ENCODE measurements at places on chromosomes 2 and 18.

GRCh38 chr2:27042159-27042661 is 9.3 kb upstream of the AGBL5 start:
- DNase-seq: no peak

DNA sequence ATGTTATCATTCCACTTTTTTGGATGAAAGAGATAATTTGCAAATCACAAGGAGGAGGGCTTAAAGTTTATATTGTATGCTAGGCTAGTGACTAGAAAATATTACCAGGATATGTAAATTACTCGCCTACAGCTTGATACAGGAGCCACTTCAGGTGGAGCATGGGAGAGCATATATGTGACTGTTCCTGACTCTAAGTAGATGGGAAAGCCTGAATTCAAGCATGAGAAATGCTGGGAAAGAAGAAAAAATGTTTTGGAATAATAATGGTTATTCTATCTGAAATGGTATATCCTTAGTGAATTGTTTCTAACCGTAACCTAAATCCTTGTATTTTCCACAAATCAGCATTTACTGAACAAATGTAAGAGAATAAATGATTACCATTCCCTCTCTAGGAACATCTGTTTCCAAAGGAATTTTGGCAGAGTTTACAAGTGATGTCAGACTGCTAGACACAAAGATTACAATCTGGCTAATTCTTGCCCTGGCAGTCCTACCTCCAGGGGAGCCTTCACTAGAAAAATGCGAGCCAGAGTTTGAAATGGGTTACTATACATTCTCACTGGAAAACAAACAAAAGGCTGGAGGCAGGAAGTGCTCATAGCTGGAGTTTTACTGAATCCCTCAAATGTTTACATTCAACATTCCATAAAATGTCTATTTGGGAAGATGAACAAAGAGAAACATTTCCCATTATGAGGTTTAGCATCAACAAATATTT is 129.4 kb upstream of the MAPRE2 start:
- DNase-seq: no peak

GRCh38 chr2:212005085-212005671 is 533.4 kb downstream of the ERBB4 start:
- DNase-seq: no peak

DNA sequence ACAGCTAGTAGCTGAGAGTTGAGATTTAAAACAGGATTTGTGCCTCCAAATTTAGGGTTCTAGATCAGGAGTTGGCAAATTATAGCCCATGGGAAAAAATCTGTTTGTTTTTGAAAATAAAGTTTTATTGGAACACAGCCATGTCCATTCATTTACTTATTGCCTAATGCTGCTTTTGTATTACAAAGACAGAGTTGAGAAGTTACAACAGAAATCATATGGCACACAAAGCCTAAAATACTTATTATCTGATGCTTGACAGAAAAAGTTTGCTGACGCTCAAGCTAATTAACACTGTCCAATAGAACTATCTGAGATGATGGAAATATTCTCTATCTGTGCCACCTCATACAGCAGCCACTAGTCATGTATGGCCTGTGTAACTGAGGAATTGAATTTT is 229.1 kb upstream of the RASGRP3 start:
- no peak for DNase-seq

- DNase-seq: no peak
Observed at GRCh38 chr2:221494556-221494955, 77.5 kb downstream of the EPHA4 start.

DNA sequence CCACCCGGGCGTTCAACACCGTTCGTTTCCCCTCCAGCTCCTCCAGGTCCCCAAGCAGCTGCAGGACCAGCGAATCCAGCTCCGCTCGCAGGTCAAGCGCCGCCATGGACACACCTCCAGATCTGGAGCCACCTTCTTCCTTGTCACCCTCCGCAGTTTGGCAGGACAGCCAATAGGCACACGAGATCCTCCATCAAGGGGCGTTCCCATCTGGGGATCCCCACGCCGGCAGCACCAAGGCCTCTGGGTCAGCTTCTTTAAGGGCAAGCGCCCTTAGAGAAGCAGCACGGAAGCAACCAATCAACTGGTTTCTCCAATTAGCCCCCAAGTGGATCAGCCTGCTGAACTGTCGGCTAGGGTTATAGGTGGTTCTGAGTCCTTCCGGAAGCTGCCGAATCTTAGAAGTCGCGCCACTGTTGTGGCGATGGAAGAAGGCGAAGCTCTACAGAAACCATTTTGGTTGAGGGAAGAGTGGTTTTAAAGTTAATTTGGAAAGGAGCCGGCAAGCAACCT is 621 bp upstream of the IMP4 start:
- DNase-seq: peak; percentile 70

DNA sequence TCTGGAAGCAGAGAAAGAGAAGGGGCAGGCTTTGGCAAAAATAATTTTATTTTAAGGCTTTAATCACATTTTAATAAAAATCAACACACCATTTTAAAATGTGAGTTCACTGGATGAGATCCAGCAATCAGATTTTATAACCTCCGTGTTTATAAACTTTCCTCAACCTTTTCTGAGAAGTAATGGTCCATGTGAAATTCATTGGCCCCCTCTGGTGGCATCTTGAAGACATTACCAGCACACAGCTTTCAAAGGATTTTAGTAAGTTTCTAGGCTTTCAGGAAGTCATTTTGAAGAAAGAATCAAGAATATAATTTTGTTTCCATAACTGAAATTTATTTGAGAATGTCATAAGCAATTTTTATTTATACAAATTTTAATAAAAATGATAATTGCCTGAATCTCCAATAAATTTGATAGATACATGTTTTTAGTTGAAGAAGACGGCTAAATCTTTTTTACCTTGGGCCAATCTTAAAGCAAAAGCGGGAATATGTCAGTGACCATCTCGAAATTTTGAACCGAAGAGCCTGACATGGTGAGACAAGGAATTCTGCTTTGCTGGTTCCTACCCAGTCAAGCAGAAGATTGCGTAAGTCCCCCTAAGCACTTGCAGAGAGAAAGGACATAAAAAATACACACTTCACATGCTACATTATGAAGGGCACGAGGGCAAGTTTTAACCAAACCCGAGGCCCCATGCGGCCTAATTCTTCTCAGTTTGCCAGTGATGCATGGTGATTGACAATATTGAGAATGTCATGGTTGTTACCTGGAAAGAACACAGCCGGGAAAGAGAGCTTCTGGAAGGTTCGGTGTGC is 128.4 kb upstream of the CBLN2 start:
- DNase-seq: no peak

DNA sequence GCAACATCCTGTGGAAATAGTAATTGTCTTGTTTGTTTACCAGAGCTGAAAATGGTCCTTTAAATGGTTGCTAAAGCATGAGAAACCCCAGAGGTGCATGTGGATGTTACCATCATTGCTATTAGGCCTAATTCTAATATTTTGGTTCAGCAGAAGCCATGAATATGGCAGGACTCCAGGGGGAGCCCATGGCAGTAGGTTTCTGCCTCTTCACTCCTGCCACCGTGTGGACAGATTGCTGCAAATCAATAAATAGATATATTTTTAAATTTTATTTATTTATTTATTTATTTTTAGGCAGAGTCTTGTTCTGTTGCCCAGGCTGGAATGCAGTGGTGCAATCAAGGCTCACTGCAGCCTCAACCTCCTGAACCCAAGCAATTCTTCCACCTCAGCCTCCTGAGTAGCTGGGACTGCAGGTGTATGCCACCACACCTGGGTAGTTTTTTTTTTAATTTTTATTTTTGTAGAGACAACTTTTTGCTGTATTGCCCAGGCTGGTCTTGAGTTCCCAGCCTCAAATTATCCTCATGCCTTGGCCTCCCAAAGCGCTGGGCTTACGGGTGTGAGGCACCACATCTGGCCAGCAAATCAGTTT is 54.9 kb upstream of the CAPN13 start:
- DNase-seq: no peak

GRCh38 chr18:59719544-59720181 is 22.4 kb upstream of the CCBE1 start:
- no peak for DNase-seq
